Stomach (tissue), 19 donors: ENCODE measurements at places on chromosomes 2 and 18. TPM values are rescaled to one million over a fixed set of nuclear protein-coding genes. Genes with fewer than 3 reads are reported as not detected.
A peak's percentile ranks its signal among the peaks of the same experiment; 100 is the strongest.

GRCh38 chr2:28052691-28053090, 162.2 kb downstream of the BABAM2 start:
- H3K4me3 ChIP-seq = no peak overlapping the region
- peaks cover 20% of the 10 kb centered on the region for H3K4me1 ChIP-seq
- H3K27me3 ChIP-seq = no peaks in the 10 kb centered on the region
- H3K27ac ChIP-seq = no peak overlapping the region
- DNase-seq = no peak

DNA sequence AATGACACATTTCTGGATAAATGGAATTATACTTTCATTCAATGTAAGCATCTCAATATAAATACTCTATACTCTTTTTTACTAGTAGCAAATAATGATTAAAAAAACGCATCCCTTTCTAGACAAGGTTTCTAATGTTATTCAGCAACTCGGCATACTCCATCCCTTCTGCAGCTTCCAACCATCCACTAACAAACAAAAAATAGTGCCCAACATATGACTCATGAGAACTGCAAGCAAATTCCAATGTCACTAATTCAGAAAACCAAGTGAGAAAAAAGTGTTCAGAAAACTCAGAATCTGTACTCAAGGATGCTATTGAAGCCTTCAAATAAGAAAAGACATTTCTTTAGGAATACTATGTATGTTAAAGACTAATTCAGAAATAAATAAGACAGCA, 140.0 kb downstream of the BAZ2B start:
- no peaks in the 10 kb centered on the region for H3K4me1 ChIP-seq
- no peak overlapping the region for H3K27ac ChIP-seq
- H3K4me3 ChIP-seq = no peak overlapping the region
- no peak for DNase-seq
- peaks cover 6% of the 10 kb centered on the region for H3K36me3 ChIP-seq

DNA sequence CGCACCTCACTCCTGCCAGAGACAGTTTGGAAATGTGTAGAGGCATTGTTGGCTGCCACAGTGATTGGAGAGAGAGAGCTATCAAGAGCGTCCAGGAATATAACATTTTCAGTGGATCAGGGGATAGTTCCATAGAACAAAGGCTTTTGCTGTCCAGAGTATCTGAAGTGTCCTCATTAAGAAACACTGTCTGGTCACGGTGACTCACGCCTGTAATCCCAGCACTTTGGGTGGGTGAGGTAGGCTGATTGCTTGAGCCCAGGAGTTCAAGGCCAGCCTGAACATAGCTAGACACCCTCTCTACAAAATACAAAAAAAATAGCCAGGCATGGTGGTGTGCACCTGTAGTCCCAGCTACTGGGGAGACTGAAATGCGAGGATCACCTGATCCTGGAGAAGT, 231.1 kb downstream of the MBD5 start:
- peaks cover 28% of the 10 kb centered on the region for H3K36me3 ChIP-seq
- no peaks in the 10 kb centered on the region for H3K4me1 ChIP-seq
- H3K4me3 ChIP-seq = no peak overlapping the region
- no peaks in the 10 kb centered on the region for H3K27me3 ChIP-seq
- no peak for DNase-seq
- no peak overlapping the region for H3K27ac ChIP-seq

DNA sequence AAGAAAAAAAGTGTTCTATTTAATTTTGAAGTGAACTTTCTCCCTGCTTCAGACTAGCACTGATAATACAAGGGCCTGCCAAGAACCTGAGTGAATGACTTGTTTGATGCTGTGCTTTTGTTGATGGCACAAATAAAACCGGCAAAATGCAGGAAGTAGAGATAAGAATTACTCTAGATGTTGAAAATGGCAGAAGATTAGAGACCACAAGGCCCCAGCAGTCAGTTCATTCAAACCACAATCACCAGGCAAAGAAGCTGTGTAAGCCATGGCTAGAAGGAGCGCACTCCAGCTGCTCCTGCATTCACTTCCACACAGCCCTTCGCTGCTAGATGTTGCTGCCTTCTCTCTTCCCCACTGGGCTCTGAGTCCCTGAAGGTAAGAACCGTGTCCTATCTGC, 297.1 kb downstream of the AGPS start:
- H3K27ac ChIP-seq = no peak overlapping the region
- no peaks in the 10 kb centered on the region for H3K36me3 ChIP-seq
- H3K4me3 ChIP-seq = no peak overlapping the region
- DNase-seq = no peak

DNA sequence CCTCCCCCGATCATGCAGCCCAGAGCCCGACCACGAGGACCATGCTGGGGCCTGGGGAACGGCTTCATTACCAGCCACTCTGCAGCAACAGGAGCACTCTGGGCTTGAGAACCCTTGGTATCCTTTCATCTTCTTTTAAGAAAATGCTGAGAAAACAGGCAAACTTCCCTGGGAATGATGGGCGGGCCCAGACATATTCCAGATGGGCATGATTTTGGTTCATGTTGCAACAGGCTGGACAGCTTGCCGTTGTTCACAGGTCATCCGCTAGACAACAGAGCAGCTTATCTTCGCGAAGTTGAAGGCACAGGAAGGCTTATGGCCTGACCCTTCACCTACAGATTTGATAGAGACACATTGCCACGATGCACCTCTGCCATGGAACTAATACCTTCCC, 121.0 kb downstream of the KLHL29 start:
- no peak overlapping the region for H3K27ac ChIP-seq
- H3K27me3 ChIP-seq = peaks cover 5% of the 10 kb centered on the region
- no peaks in the 10 kb centered on the region for H3K36me3 ChIP-seq
- no peak for DNase-seq
- H3K4me3 ChIP-seq = no peak overlapping the region
- H3K4me1 ChIP-seq = no peaks in the 10 kb centered on the region

DNA sequence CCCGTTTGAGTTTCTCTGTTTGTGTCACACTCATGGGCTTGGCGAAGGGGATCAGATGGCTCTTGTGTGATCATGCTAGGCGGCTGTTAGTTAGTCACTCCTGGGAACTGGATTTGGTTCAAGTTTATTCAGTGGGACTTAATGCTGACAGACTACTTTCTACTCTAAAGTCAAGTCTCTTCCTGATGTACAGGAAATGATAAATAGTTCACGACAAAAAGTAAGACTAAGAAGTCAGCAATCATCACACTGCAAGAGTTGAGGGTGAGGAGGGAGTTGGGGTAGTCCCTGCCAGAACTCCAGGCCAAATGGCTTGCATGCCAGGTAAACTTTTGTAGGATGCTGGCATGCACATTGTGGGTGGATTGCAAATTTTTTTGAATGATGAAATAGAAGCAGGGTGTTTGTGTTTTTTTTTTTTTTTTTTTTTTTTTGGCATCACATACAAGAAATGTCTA, 25.1 kb upstream of the CCL20 start:
- no peaks in the 10 kb centered on the region for H3K4me1 ChIP-seq
- no peak for DNase-seq
- H3K27ac ChIP-seq = no peak overlapping the region
- H3K36me3 ChIP-seq = no peaks in the 10 kb centered on the region

DNA sequence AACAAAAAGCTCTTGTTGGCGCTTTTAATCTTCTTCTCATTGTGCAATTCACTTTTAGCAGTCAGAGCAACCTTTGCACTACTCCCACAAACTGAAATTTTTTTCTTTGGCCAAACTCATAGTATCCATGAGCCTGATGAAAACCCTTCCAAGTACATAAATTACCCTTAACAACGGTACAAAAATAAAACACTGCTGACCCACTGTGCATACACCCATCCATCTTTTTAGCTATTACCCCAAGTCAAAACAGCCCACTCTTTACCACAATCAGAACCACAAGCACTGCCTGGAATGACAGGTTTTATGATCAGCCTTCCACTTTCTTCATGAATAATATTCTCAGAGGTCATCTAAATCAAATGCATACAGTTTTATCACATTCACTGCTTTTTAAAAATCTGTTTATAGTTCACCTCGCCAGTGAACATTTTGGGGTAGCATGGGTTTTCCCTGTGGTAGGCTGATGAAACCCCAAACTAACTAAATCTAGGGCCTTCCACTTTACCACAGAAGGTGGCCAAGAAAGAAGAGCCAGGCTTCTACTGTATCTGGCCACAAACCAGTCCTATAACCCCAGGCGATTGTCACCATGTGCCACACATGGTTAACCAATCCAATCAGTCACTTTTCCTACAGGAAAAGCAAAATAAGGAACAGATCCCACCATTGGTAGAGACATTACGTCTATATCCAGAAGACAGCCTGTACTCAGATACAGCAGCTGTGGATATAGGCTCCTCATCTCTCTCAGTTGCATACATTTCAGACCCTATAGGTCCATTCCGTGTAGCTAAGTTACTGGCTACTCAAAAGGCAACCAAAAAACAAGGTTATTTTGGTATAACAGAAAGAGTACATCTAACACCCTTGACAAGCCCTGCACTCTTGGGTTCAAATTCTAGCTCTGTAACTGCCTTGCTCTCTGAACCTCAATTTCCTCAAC, 171.3 kb downstream of the THADA start:
- no peaks in the 10 kb centered on the region for H3K27me3 ChIP-seq
- no peak overlapping the region for H3K4me3 ChIP-seq
- no peak overlapping the region for H3K27ac ChIP-seq
- peaks cover 50% of the 10 kb centered on the region for H3K4me1 ChIP-seq

- H3K4me1 ChIP-seq = no peaks in the 10 kb centered on the region
- no peak for DNase-seq
- no peaks in the 10 kb centered on the region for H3K36me3 ChIP-seq
- H3K27me3 ChIP-seq = no peaks in the 10 kb centered on the region
- no peak overlapping the region for H3K4me3 ChIP-seq
These were observed 31.6 kb upstream of the VWC2L start for GRCh38 chr2:214379227-214379626.

DNA sequence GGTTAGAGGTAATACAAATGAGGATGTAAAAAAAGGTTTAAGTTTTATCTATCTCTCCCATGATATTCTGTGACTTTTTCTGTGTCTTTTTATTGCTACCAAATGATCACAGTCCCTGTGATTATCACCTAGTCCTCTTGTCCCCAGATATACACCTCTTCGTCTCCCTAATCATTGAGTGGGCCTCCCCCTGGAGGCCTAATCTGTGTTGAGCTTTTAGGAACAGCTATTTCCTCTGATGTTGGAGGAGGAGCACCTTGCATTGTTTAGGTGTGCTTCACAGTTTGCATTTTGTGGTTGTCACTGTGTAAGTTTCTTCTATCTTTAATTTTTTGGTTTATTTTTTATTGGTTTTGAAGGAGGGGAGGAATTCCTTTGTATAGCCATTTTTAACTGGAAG, 33.3 kb downstream of the CCDC85A start:
- no peak overlapping the region for H3K27ac ChIP-seq
- no peaks in the 10 kb centered on the region for H3K4me1 ChIP-seq
- H3K36me3 ChIP-seq = no peaks in the 10 kb centered on the region

- no peak overlapping the region for H3K27ac ChIP-seq
- peak overlapping the region; percentile 59 for H3K4me3 ChIP-seq
- peaks cover 22% of the 10 kb centered on the region for H3K4me1 ChIP-seq
- DNase-seq = no peak
- H3K36me3 ChIP-seq = no peaks in the 10 kb centered on the region
These were observed 2.3 kb downstream of the IL18R1 start for GRCh38 chr2:102357937-102358336.

- no peaks in the 10 kb centered on the region for H3K36me3 ChIP-seq
- H3K4me3 ChIP-seq = no peak overlapping the region
- no peaks in the 10 kb centered on the region for H3K27me3 ChIP-seq
- peaks cover 42% of the 10 kb centered on the region for H3K4me1 ChIP-seq
These were observed 67.9 kb downstream of the ANKRD44 start for GRCh38 chr2:197242719-197243118.

- no peaks in the 10 kb centered on the region for H3K4me1 ChIP-seq
- no peak overlapping the region for H3K27ac ChIP-seq
- no peaks in the 10 kb centered on the region for H3K27me3 ChIP-seq
These were observed 81.5 kb downstream of the ZNF407 start for GRCh38 chr18:74679006-74679678.

GRCh38 chr2:227577555-227577954, 21.1 kb upstream of the SCYGR2 start:
- no peaks in the 10 kb centered on the region for H3K36me3 ChIP-seq
- DNase-seq = no peak
- H3K27ac ChIP-seq = no peak overlapping the region
- H3K4me3 ChIP-seq = no peak overlapping the region

DNA sequence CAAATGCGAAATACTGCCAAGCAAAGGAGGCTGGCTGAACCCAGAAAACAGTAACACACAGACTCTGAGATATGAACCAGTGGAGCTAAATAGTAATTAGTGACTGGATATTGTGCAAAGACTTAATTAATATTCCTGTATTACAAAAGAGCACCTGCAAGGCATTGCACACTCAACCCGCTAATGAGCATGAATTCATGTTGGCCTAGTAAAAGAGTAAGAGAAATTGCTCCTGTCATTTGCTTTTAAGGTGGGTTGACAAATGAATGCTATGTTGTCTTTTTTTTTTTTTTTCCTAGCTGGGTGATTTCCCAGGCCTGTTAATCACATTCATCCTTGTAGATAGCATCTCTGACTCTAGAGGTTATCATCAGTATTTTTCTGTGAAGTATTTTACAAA, 87.0 kb upstream of the CERS6 start:
- no peaks in the 10 kb centered on the region for H3K27me3 ChIP-seq
- H3K4me3 ChIP-seq = no peak overlapping the region
- H3K4me1 ChIP-seq = no peaks in the 10 kb centered on the region
- DNase-seq = no peak
- no peak overlapping the region for H3K27ac ChIP-seq
- H3K36me3 ChIP-seq = no peaks in the 10 kb centered on the region

GRCh38 chr2:64036034-64036705, 16.9 kb upstream of the VPS54 start:
- H3K36me3 ChIP-seq = no peaks in the 10 kb centered on the region
- DNase-seq = peak; percentile 34
- H3K27me3 ChIP-seq = no peaks in the 10 kb centered on the region

MDH1B gene
- not detected for total RNA-seq

NMS gene
- not detected for total RNA-seq

DIPK1C gene
- 2.3 TPM for total RNA-seq
